ENCODE measurements at places on chromosomes 3 and 15.

DNA sequence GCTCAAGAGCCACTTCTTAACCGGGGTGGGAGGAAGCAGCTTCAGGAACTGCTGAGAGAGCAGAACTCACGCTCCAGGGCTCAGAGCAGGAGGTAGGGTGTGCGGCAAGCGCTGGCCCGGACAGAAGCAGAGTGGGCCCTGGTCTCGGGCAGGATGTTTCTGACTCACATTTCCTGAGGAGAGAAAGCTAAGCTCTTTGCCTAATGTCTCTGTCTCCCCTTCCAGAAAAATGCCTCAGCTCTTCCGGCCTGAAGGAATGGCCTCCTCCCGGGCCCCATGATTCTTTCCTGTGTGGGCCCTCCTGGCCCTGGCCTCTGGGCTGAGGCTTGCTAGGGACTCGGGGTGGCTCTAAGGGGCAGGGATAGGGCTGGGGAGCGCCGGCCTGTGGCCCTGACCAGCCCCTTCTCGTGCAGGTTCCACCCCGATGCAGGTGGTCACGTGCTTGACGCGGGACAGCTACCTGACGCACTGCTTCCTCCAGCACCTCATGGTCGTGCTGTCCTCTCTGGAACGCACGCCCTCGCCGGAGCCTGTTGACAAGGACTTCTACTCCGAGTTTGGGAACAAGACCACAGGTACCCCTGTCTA lies 4.1 kb upstream of the STAB1 start:
- no peak for DNase-seq

GRCh38 chr3:94036909-94037507 lies 8.6 kb upstream of the STX19 start:
- DNase-seq: no peak

DNA sequence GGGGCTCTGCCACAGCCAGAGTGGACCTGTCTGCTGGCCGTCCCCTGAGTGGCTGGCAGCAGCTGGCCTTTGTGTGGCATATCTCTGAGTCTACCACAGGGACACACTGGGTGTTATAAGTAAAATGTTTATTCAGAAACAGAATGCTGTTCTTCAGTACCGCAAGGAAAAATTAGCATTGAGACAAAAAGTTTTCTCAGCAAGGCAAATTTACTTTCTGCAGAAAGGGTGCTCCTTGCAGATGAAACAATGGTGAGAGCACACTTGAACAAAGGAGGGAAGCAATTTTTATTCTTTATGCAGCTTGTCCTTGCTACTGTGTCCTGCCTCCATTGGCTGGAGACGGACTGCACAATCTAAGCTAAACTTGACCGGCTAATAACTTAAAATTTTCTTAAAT lies 4.0 kb downstream of the TMEM89 start:
- no peak for DNase-seq

DNA sequence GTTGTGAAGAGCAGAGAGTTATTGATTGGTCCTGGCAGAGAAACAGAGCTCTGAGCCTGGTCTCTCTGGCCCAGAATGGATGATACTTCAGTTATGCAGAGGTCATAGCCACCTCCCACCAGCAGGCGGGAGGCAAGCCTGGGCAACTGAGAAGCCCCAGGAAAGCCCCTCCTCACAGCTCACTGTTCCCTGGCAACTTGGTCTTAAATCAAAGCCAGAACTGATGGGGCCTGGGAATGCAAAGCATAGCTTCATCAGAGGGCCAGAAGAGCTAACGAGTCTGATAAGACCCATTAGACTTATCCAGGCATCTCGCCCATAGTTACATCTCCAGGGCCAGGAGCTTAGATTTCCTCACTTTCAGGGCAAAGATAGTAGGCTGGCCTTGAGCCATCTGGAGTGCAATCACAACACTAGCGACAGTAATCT lies 5.5 kb upstream of the COLQ start:
- DNase-seq: no peak

DNA sequence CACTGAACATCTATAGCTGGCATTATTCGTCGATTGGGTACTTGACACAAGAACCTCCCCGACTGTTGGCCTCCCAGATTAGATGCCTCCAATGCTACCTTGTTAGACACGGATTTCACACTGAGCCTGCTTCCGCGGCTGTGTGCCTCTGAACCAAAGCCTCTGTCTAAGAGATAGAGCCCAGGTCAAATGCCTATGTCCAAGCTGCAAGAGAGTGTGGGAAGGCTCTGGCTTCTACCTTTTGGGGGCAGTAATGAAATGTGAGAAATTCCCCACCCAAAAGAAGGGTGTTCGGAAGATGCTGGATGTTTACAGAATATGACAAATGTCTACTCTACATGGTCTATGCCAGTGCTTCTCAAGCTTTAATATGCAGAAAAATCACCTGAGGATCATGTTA lies 2.0 kb upstream of the RPUSD2 start:
- DNase-seq: no peak

DNA sequence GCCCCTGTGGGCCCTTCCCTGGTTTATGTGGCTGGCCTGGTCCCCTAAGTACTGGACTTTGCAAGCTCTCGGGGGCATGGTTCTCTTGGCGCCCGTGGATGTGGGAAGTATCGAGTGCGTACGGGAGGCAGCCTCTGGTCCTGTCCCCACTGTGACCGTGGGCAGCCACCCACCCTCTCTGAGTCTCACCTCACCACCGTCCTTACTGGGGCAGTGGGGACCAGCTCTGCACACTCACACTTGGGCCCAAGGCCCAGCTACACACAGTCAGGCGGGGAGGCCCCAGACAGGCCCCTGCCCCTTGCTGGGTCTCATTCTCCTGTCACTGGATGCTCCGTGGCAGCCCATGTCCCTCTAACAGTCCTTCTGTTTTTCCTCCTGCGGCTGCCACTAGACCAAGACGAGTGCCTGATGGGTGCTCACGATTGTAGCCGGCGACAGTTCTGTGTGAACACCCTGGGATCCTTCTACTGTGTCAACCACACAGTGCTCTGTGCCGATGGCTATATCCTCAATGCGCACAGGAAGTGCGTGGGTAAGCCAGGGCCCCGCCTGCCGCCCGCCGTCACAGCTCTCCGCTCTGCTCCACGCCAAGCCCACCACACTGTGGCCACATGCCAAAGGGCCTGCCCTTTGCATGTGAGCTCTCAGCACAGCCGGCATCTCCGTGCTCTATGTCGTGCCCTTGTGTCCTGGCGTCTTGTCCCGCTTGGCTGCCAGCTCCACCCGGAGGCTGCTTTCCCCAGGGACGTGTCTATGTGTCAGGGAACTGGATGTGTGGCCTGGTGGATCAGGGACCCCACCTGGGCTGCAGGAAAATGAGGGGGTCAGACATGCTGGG lies 72.7 kb downstream of the FBLN2 start:
- no peak for DNase-seq

GRCh38 chr3:43686700-43687498 lies 3.8 kb upstream of the ABHD5 start:
- DNase-seq: no peak

- no peak for DNase-seq
Measured at GRCh38 chr15:59115047-59115446, 10.1 kb downstream of the CCNB2 start.

DNA sequence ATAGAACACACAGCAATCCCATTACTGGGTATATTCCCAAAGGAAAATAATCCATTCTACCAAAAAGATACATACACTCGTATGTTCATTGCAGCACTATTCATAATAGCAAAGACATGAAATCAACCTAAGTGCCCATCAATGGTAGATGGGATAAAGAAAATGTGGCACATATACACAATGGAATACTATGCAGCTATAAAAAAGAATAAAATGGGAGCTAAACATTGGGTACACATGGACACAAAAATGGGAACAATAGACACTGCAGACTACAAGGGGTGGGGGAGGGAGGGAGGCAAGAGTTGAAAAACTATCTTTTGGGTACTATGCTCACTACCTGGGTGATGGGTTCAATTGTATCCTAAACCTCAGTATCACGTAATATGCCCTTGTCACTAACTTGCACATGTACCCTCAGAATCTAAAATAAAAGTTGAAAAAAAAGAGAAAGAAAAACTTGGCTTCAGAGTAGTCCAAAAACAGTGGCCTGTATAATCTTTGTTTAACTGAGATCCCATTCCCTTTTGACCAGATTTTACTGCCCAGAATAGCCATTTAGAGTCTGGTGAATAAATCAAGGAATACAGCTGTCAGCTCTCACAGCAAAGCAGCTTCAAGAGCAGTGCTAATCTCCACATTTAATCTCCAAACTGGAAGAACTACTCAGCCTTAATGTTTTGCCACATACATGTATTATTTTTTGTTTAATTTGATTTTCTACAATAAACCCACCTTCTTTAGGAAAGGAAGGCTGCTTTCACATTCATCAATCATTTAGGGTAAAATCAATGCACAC lies 54.5 kb upstream of the XRN1 start:
- no peak for DNase-seq

DNA sequence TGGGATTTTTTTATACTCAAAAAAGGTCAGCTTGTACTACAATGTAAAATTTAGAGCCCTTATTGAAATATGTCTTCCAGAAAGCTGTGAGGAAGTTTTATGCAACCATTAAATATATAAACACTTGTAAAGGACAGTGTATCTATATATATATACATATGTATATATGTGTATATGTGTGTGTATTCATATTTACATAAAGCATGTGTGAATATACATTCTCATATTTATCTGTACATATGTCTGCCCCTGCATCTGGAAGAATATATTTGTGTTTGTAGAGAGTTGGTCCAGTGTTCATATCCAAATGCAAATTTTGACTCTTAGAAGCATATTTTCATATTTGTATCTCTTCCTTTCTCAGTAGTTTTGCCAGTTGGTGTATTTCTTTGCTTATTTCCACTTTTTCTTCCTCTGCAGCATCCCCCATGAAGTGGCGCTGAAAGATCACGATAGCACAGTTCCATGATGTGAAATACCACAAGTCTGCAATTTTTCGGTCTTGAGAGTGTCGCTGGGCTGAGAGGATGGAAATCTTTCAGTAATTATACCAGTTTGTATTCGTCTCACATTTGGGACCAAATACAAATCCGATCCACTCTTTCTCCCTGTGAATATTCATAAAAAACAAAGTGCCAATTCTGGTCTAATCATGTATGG lies 311.7 kb upstream of the DPH6 start:
- no peak for DNase-seq

DNA sequence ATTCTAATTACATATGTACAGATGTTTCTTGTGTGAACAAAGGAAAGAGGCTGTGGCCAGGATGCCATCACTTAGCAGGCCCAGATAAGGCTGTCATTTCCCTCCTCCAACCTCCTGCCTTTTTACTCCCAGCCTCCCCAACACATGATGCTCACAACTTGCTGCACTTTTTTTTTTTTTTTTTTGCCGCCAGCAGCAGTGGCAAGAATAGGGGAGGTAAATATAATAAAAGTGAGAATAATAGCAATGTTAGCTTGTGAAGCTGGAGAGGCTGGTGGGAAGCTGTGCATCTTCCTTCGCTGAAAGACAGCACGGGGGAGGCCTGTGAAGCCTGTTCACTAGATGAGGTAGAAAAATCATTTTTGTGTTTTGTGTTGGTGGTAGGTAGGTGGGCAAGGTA lies 42.5 kb upstream of the MYO5C start:
- no peak for DNase-seq

GRCh38 chr15:41983221-41983620 lies 10.9 kb upstream of the EHD4 start:
- no peak for DNase-seq

GRCh38 chr3:64046592-64046991 lies 23.3 kb upstream of the PSMD6 start:
- no peak for DNase-seq

- DNase-seq: no peak
Measured at GRCh38 chr3:31235062-31235700, 297.5 kb upstream of the STT3B start.

DNA sequence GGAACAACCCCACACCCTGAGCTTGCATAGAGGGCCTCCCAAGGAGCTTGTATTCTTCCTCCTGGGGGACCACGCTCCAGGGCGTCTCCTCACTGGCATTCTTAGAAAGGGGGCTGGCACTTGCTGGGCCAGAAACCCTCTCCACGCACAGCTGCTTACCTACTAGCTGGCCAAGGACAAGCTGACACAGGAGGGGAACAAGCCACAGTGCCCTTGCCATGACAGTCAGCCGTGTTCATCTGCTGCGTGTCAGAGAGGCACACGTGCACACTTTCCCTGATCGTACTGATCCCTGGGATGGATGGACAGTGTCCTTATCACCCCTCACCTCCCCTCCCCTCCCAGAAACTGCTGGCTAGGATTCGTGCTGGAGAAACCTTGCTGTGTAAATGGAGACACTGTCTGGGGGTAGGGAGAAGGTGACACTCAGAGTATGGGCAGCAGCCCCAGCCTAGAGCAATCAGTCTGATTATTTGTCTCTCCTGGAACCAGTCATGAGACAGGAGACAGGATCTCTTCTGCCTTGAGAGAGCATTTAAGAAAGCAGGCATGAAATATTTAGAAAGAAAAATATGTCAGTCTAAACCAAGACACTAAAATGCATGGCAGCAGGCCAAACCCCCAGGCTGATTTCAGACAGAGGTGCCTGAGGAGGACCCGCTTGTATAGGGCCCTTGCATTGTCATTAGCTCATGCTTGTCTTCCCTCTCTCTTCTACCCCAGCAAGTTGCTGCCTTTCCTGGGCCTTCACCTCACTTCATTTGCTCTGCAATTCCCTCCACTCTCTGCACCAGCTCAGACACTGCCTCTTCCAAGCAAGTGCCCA lies 311.8 kb upstream of the TRIM42 start:
- no peak for DNase-seq

DNA sequence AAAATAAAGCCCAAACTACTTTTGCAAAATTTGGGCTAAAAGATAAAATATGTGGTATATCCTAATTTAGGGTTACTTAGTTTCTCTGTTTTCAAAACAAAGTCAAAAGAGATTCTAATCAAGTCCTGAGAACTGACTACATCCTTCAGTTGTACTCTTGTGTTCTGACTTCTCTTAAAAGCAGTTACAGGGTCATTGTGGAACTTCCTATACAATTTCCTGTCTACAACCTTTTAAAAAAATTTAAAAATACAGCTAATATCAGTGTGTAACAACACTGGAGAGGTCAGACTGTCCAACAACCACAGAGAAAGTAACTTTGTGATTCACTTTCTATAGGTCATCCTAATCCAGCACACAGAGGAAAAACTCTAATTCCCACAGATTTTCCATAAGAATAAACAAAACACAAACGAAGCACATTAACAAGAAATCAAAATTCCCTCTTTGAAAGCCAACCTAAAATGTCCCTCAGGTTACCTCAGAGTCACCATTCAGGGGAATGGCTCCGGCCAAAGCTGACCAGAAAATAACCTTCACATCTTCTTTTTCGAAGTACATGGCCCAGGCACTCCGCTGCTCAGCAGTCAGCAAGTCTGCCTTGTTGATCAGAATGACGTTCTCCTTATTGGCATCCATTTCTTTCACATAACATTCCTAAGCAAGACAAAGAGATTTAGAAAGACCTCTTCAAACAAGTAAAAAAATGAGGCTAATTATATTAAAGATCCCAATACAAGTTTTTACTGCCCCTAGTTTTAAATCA lies 13.3 kb downstream of the LSG1 start:
- no peak for DNase-seq

Measured in pancreas (tissue), 10 donors.